ENCODE measurements at places on chromosomes 3 and 15. TPM values are rescaled to one million over a fixed set of nuclear protein-coding genes. Genes with fewer than 3 reads are reported as not detected.

MST1R gene
- total RNA-seq, result 1.1 TPM

GOLGA8Q gene
- 1.3 TPM for total RNA-seq

PRSS50 gene
- total RNA-seq, result under 0.01 TPM

GBE1 gene
- 13.5 TPM for total RNA-seq

MRAS gene
- total RNA-seq, result 2.2 TPM

ASB7 gene
- 14.8 TPM for total RNA-seq

ADGRG7 gene
- total RNA-seq, result not detected

CX3CR1 gene
- total RNA-seq, result 0.54 TPM

GOLGA8J gene
- total RNA-seq, result under 0.01 TPM

CLCN2 gene
- 3.5 TPM for total RNA-seq

ST3GAL6 gene
- 2.7 TPM for total RNA-seq

CNTN3 gene
- not detected for total RNA-seq

SLC22A13 gene
- total RNA-seq, result 0.27 TPM

MB21D2 gene
- 0.54 TPM for total RNA-seq

GNB4 gene
- 45.0 TPM for total RNA-seq

BOC gene
- total RNA-seq, result under 0.01 TPM

KBTBD13 gene
- total RNA-seq, result not detected

EHD4 gene
- 6.7 TPM for total RNA-seq

CLDN16 gene
- not detected for total RNA-seq

FAM174B gene
- 2.7 TPM for total RNA-seq

PLSCR5 gene
- total RNA-seq, result not detected

SCG3 gene
- total RNA-seq, result under 0.01 TPM

- no peak for DNase-seq
Measured at GRCh38 chr3:48155122-48155521, 33.1 kb downstream of the CDC25A start.

DNA sequence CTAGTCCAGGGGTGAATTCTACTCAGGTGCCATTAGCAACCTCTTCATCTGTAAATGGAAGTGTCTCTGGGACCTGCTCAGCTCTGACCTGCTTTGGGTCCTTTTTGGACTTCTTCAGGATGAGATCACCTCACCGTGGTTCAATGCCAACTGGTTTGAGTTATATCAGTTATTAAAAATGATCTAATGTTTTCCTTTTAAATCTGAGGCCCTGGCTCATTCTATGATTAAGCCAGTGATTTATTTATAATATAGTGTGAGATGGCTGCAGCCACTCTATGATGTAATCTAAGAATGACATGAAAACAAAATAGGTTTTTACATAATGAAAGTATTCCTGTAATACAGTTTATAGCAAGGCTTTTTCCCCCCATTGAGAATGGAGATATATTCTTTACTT is 79.4 kb downstream of the LPP start:
- DNase-seq, result no peak

- no peak for DNase-seq
Measured at GRCh38 chr3:105722943-105723556, 145.8 kb downstream of the CBLB start.

DNA sequence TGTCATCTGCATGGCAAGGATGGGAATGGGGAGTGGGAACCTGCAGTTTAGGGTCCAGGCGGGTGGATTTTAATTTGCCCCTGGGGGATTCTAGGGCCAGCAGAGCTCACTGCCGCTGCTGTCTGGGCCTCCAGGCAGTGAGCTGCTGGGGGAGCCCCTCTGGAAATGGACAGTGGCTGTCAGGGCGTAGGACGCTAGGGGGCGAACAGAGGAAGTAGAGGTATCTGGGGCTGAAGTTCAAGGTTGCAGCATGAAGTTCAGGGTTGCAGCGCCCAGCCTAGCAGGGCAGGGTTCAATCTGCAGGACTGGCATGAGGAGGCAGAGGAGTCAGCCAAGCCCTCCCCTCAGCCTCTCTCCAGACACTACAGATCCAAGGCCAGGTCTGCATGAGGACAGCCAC is 49.5 kb downstream of the APBA2 start:
- DNase-seq, result peak; percentile 65

- DNase-seq, result no peak
Measured at GRCh38 chr3:32757618-32758374, 60.0 kb upstream of the TRIM71 start.

DNA sequence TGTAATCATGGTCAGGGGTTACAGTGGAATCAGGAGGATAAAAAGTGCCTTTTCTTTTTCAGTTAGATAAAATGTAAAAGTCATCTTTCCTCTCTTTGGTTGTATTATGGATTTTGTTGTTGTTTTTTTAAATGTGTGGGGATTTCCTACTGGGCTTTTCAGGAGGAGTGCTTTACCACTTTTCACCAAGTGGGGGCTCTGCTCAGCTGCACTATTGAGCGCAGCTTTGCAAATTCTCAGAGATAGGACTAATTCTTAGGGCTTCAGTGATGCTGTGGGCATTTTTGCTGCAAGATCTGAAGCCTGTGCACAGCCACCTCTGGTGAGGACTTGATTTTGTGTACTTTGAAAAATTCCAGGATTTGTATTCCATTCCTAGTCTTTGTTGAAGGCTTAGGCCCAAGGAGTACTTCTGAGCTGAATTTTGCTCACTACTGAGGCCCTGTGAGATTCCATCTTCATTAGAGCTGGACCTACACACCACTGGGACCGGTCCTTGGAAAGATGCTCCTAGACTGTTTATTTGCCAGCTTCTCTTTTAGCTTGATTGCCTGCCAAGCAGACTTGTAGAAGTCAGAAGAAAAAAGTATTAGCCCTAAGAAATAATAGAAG is 7.5 kb downstream of the GNB5 start:
- peak; percentile 33 for DNase-seq

GRCh38 chr3:18424213-18424728 is 868 bp downstream of the SATB1 start:
- no peak for DNase-seq

DNA sequence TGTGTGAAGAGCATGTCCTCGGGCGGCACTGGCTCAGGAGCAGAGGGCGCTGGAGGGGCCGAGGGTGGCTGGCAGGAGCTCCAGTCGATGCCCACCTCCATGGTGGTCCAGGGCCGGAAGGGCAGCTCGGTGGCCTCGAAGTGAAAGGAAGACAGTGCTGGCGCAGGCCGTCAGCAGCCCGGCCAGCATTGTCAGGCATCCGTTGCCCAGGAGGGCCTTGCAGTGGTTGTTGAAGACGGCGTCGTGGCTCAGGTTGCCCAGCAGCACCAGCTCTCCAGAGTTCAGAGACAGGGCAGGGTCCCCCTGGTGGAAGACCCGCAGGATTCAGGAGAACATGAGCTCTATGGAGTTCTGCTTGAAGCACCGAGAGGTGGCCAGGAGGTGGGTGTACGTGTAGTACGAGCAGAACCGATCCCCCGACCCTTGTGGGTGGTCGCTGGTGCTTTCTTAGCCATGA is 16.5 kb upstream of the SIAH2 start:
- no peak for DNase-seq

- no peak for DNase-seq
Measured at GRCh38 chr3:36957063-36957462, 12.2 kb upstream of the TRANK1 start.

- DNase-seq, result no peak
Measured at GRCh38 chr3:194522579-194523046, 35.8 kb upstream of the ATP13A3 start.

DNA sequence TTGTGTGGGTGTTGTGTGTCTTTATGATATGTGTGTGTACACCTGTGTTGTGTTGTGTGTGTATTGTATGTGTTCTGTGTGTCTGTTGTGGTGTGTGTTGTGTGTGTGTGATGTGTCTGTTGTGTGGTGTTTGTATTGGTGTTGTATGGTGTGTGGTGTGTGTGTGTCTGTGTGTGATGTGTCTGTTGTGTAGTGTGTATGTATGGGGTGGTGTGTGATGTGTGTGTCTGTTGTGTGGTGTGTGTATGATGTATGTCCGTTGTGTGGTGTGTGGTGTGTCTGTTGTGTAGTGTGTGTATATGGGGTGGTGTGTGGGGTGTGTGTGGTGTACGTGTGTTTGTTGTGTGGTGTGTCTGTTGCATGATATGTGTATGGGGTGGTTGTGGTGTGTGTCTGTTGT is 46.6 kb downstream of the ZDHHC19 start:
- no peak for DNase-seq

DNA sequence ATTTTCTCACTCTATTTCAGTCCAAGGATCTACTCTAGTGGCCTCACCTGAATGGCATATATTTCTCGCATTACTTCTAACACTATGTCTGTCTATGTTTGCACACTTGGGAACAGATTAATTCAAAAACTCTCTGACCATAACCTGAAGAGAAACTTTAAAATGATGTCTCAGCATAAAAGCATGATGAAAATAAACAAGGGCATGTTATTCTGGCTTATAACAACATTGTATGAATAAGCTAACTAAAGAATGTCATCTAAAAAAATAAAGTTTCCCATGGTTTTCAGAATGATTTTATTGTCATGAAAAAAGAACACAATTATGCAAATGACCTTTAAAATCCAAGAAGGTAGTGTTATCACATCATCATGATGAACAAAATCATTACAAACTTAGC is 85.5 kb upstream of the ROBO2 start:
- no peak for DNase-seq

DNA sequence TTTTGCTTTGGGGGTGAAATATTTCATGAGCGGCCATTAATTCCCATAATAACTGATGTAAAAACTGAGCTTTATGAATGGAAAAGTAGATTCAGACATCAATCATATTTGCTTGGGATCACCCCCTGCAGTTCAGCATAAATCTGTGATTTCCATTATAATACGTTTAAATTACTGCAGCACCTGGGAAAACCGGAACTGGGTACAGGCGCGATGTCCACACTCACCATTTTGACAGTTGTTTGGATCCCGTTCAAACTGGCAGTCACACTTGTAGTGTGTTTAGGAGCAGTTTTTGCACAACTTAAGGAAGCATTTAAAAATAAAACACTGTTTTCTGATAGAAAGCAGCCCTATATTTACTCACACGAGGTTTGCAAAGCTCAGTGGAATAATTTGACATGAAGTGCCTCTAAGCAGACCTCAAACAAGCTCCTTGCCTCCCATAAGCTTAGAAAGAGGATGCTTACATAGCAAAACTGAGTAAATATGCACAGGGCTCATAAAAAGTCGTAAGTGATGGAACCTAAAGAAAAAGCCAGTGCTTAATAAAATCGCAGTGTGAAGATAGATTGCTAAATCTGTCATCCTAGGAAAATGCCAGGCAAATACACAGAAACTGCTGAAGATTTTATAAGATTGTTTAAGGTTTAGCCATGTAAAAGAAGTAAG is 377.6 kb downstream of the PTPRG start:
- DNase-seq, result no peak

- DNase-seq, result no peak
Measured at GRCh38 chr3:188183452-188183851, 29.5 kb downstream of the LPP start.

- no peak for DNase-seq
Measured at GRCh38 chr3:42639192-42639591, 14.3 kb upstream of the ZBTB47 start.

DNA sequence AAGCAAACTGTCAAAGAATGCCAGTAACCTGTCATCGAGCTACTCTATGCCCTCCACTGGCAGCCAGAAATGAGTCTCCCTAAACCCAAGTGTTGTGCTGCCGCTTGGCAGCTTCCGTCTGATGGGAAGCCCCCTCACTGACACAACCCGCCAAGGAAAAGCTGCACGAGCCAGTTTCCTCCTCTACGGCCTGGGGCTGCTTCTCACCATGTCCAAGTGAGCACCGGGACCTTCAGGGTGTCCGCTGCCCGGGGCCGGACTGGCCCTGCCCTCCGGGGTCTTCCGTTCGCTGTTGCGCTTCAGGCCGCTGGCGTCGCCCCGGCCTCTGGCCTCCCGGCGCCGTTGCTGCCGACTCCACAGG is 490 bp downstream of the TOMM70 start:
- peak; percentile 73 for DNase-seq

- no peak for DNase-seq
Measured at GRCh38 chr3:151909681-151910405, 36.4 kb downstream of the SUCNR1 start.

- no peak for DNase-seq
Measured at GRCh38 chr15:62520887-62521286, 355.8 kb upstream of the C2CD4B start.

DNA sequence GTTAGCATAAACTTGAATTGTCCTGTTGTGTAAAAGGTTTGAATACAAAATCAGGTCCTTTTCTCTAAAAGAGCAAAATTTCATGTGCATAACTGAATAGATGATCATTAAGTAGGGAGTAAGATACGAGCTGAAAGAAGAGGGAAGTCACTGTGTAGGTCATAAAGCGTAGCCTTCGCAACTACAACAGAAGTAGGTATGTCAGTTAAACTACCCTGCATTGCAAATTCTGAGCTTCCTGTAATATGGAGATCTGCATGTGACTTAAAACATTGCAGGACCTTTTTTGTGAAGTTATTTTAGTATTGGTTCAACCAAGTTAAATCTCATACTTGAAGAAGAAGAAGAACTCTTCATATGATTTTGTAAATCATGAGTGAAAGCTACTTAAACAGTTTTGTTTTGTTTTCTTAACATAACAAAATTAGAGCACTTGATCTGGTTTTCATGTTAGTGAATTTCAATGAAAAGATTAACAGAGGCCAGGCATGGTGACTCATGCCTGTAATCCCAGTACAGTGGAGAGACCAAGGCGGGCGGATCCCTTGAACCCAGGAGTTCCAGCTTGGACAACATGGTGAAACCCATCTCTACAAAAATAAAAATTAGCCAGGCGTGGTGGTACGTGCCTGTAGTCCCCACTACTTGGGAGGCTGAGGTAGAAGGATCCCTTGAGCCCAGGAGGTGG is 26.4 kb downstream of the ARMC8 start:
- no peak for DNase-seq

- no peak for DNase-seq
Measured at GRCh38 chr15:27175472-27176153, 204.6 kb downstream of the GABRG3 start.

DNA sequence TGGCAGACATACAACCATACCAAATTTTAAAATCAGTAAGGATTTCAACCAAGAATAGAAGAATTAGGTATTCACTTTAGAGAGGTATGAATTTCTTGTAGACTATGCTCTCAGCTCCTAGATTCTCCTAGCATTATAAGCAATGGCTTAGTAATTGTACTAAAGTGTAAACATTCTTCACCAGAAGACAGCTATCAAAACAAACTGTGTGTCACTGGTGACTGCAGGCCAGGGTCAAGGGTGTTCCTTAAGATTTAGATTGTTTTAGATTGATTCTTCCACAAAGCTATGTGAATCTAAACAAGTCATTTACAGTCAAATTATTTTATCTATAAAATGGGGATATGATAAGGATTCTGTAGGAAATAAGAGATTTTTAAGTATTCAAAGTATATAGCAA is 23.1 kb upstream of the GP5 start:
- no peak for DNase-seq

DNA sequence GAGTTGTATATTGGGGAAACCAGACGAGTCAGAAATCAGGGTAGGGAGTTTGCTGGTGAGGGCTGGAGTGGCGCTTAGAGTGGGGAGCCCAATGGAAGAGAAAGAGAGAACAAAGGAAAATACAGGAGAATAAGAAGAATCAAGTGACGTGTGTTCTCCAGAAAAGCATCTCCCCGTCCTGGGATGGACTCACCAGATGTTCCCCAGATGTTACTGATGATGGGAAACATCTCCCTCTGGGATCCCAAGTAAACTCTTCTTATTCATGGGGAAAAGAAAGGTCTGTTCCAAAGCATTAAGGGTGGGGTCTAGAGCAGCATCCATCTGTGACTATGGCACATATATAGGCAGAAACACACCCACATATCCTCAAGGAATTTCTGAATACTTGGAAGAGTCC is 3.0 kb upstream of the CSRNP1 start:
- no peak for DNase-seq

GRCh38 chr3:67564008-67564407 is 90.4 kb downstream of the SUCLG2 start:
- no peak for DNase-seq

- DNase-seq, result no peak
Measured at GRCh38 chr3:127421943-127422662, 134.3 kb upstream of the PRR20G start.

GRCh38 chr3:8996681-8997121 is 33.4 kb upstream of the RAD18 start:
- no peak for DNase-seq
